ENCODE measurements at places on chromosomes 2 and 18. TPM values are rescaled to one million over a fixed set of nuclear protein-coding genes. Genes with fewer than 3 reads are reported as not detected.

DNA sequence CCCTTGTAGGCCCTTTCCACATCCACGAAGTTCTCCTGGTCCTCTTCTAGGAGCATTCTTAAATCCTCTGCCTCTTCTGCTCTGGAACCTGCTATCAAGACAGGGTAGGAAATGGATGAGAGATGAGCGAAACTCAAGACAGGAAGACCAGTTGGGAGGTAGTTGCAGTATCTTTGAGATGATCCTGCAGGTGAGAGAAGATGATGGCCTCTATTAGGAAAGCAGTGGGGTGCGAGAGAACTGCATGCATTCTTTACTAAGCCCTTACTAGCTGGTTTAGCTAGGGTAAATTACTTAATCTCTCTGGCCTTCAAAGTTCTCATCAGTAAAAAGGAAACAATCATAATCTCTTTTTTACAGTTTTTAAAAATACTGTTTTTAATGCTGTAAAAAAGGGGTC is 47.0 kb downstream of the VSNL1 start:
- no peaks in the 10 kb centered on the region for H3K27me3 ChIP-seq
- no peak for DNase-seq
- no peaks in the 10 kb centered on the region for H3K36me3 ChIP-seq
- H3K4me3 ChIP-seq = no peak overlapping the region

DAW1 gene
- total RNA-seq = 2.5 TPM

- H3K4me1 ChIP-seq = no peaks in the 10 kb centered on the region
- H3K36me3 ChIP-seq = no peaks in the 10 kb centered on the region
- no peak for DNase-seq
- H3K4me3 ChIP-seq = no peak overlapping the region
- H3K27ac ChIP-seq = no peak overlapping the region
- no peaks in the 10 kb centered on the region for H3K27me3 ChIP-seq
These were observed 68.0 kb downstream of the FAM124B start for GRCh38 chr2:224333726-224334482.

- no peak for DNase-seq
- no peaks in the 10 kb centered on the region for H3K27me3 ChIP-seq
- no peak overlapping the region for H3K4me3 ChIP-seq
- no peak overlapping the region for H3K27ac ChIP-seq
- H3K36me3 ChIP-seq = no peaks in the 10 kb centered on the region
These were observed 60.9 kb upstream of the IL1R1 start for GRCh38 chr2:102081606-102082005.

All from uterus (tissue), 4 donors.